ENCODE measurements at places on chromosomes 3 and 15. TPM values are rescaled to one million over a fixed set of nuclear protein-coding genes. Genes with fewer than 3 reads are reported as not detected.

- no peak for DNase-seq
These were observed 97.1 kb downstream of the TMEM212 start for GRCh38 chr3:171940151-171940649.

GRCh38 chr3:127187316-127187715 is 5.6 kb upstream of the PRR23E start:
- no peak for DNase-seq

- DNase-seq: no peak
These were observed 95.0 kb upstream of the HACD2 start for GRCh38 chr3:123679712-123680386.

GRCh38 chr3:107951126-107951525 is 139.7 kb downstream of the CD47 start:
- DNase-seq: no peak

GRCh38 chr3:23435318-23435717 is 232.2 kb downstream of the UBE2E2 start:
- no peak for DNase-seq

- peak; percentile 58 for DNase-seq
These were observed 194.8 kb downstream of the SLC9A9 start for GRCh38 chr3:143653493-143653892.

GRCh38 chr3:10459954-10460754 is 45.2 kb downstream of the ATP2B2 start:
- DNase-seq: peak; percentile 62

DNA sequence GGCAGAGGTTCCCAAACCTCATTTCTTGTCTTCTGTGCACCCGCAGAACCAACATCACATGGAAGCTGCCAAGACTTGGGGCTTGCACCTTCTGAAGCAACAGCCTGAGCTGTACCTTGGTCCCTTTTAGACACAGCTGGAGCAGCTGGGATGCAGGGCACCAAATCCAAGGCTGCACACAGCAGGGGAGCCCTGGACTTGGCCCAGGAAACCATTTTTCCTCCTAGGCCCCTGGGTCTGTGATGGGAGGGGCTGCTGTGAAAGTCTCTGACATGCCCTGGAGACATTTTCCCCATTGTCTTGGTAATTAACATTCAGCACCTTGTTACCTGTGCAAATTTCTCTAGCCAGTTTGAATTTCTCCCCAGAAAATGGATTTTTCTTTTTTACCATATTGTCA is 33.6 kb upstream of the TMEM45A start:
- no peak for DNase-seq

- DNase-seq: no peak
These were observed 192.6 kb upstream of the PROK2 start for GRCh38 chr3:71977525-71977924.

- DNase-seq: no peak
These were observed 877 bp downstream of the NIT2 start for GRCh38 chr3:100335434-100335833.

DNA sequence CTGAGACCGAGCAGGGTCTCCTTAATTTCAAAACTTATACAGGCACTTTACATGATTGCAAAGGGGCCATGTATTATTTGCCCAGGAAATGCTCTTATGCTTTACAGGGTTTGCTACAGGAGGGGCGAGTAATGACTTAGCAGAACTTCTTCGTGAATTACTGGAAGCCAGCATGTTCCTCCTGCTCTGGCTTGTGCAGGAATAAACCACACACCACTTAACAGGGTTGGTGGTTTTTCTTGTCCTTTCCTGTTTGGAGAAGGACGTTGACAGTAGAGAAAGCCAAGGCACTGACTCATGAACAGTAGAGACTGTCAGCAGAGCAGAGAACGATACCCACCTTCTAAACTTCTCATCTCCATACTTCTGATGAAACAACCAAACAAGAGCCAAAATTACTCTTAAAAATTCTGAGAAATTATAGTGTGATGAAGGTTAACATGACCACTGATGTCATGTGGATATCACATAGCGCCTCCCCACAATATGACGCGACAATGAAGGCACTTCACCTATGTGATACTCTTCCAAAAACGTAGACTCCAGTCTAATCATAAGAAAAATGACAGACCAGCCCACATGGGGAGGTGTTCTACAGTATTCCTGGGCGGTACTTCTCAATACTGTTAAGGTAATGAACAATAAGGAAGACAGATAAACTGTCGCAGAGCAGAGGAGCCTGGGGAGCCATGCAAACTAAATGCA is 24.7 kb upstream of the MCTP2 start:
- DNase-seq: no peak

DNA sequence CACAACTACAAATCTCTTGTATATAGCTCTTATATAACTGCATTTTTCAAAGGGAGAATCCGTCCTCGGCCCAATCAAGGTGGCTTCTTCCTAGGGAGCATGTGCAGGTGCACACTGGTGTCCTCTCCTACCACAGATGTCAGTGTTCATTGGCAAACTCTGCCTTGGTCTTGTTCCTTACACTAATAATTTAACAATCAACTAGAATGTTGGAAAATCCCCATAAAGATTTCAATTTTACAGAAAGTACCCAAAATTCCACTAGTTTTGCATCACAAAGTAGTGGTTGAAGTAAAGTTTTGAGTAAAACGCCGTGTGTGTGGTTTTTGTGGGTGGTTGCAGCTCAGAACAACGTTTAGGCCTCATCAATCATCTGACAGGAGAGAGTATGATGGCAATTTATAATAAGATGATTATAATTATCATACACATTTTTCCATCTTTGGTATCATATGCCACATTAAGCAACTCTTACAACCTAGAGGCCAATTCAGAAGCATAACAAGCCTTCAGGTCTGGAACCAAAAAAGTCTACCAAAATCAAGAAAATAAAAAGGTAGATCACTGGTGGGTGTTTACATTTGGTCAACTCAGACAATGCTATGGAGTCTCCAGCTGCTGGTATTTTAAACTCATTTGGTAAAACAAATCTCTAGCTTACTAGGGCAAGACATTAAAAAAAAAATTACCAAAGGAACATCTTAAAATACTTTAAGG is 128.9 kb upstream of the BHLHE40 start:
- no peak for DNase-seq

GRCh38 chr15:70892002-70892911 is at the start of the genes LRRC49 and THAP10:
Gene LRRC49 (plus strand): TSS chr15:70892826. CDS start chr15:70892895, 69 bp downstream.
Gene THAP10 (minus strand): TSS chr15:70892433. CDS start chr15:70892272, 161 bp downstream.
- peak; percentile 88 for DNase-seq

- DNase-seq: no peak
These were observed 7.2 kb upstream of the MCF2L2 start for GRCh38 chr3:183435661-183436060.

DNA sequence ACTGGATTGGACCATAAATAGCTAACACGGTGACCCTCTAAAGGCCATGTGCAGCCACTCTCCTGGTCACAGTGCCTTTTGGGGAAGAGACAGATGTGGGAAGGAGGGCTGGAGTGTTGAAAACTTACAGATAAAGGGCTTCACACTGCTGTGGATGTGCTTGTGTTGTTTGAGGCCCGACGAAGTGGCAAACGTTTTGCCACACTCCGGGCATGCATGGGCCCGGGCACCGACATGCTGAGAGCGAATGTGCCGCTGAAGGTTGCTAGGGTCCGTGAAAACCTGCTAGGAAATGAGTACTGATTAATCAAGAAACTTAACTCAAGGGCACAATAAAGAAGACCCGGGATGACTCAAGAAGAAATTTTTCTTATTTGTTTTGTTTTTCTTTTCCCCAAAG is 542.6 kb downstream of the MECOM start:
- DNase-seq: no peak

- DNase-seq: no peak
These were observed 12.2 kb downstream of the ZXDC start for GRCh38 chr3:126463521-126463920.

- DNase-seq: no peak
These were observed 8.4 kb downstream of the GMNC start for GRCh38 chr3:190854062-190854461.

DNA sequence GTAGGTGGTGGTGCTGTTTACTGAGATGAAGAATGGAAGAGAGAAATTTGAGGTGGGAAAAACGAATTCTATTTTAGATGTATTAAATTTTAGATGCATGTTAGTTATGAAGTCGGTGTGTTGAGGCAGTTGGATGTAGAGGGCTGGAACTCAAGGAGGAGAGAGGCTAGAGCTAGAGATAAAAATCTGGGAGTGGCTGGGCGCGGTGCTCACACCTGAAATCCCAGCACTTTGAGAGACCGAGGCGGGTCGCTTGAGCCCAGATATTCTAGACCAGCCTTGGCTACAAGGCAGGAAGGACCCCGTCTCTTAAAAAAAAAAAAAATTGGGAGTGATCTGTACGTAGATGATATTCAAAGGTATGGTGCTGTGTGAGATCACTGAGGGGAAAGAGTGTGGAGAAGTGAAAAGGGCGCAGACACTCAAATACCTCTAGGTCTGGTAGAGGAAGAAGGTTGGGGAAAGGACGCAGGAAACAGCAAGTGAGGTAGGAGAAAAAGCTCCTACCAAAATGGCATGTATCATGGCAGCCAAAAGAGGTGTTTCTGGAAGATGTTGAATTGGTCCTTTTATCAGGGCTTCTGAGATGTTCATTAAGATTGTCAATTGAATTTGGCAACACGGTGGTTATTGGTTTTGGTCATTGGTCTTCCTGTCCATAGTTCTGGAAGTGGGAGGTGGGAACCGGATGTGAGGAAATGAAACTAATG is 1.8 kb downstream of the YEATS2 start:
- DNase-seq: no peak

- DNase-seq: no peak
These were observed 125.8 kb downstream of the KBTBD8 start for GRCh38 chr3:67123914-67124313.

- DNase-seq: no peak
These were observed 1.3 kb upstream of the ETV5 start for GRCh38 chr3:186109897-186110803.

- no peak for DNase-seq
These were observed 94.4 kb downstream of the DTWD1 start for GRCh38 chr15:49715211-49715610.

- DNase-seq: no peak
These were observed 85.7 kb upstream of the MYZAP start for GRCh38 chr15:57505949-57506391.

GRCh38 chr15:99434506-99435112 is 131.2 kb upstream of the MEF2A start:
- DNase-seq: peak; percentile 16

THAP10 gene
- total RNA-seq: 0.93 TPM

FRMD4B gene
- 12.8 TPM for total RNA-seq

CHDH gene
- total RNA-seq: 44.7 TPM

STRIT1 gene
- total RNA-seq: not detected

SNX22 gene
- 1.2 TPM for total RNA-seq

ROPN1 gene
- total RNA-seq: not detected

C3orf20 gene
- 0.13 TPM for total RNA-seq

OXTR gene
- total RNA-seq: 0.05 TPM

All from left lobe of liver (tissue), 2 donors.